ENCODE measurements at places on chromosomes 4 and X.

DNA sequence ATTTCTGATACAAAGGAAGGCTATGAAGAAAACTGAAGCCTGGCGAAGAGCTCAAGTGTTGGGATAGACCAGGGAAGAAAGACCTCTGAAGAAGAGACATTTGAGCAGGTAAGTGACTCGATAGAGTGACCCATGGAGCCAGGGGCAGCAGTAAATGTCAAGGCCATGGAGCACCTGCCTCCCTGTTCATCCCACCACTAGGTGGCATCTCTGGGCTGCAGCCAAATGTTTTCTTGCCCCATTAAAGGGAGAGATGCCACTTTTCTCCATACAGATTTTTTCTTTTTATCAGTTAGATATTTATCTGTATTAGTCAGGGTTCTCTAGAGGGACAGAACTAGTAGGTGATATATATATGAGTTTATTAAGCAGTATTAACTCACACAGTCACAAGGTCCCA lies 4.9 kb upstream of the ZNF81 start:
- no peak for DNase-seq

DNA sequence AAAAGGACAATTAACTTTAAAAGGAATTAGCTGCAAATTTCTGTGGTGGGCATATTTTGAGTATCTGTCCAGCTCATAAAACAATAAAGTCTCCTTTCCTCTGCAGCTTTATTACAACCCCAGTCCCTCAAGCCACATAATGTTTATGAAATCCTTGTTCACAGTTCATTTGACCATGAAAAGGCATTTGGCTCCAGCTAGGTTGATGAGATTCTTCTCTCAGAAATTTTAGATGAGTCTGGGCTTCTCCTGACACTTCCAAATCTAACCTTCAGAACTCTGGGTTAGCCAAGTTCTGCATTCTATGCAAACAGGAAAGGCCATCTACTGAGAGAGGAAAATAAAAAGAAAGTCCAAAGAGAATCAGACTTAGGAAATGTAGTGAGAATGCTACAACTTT lies 156.8 kb downstream of the GRXCR1 start:
- no peak for DNase-seq

DNA sequence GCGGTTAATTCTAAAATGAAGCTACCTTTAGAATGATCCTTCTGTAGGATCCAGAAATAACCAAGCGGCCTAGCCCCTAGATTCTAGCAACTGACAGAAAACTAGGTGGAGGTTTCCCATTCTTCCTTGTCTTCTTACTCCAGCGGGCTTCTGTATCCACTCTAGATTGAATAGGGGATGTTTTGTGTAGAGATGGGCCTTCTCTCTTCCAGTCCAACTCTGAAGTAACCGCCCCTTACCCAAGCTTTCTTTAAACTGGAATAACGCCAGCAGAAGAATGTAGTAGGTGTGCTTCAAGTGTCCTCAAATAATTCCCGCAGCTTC lies 386 bp upstream of the TMEM184C start:
- DNase-seq: no peak

- no peak for DNase-seq
Observed at GRCh38 chrX:48490661-48491060, 14.7 kb downstream of the FTSJ1 start.

GRCh38 chr4:88823058-88823919 lies 125.7 kb upstream of the NAP1L5 start:
- DNase-seq: no peak

Data from cortex of kidney (tissue), 1 donor.